Left lobe of liver (tissue), 2 donors: ENCODE measurements at places on chromosomes 5 and 9.
A peak's percentile ranks its signal among the peaks of the same experiment; 100 is the strongest.

DNA sequence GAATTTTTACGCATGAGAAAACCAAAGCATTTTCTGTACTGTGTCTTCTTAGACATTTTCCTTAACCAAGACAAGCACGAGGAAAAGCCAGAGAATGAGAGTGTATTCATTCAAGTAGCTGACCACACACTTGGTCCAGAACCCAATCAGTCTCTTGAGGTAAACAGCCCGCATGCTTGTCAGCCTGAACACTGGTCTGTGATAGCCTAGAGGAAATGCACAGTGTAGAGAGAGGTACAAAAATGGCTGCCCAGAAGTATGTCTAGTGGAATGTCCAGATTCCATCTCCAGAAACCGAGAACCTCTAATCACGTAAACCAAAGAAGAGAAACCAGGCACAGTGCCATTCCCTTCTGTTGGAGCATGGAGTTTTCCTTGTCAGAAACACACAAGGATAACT, 80.0 kb upstream of the SNX2 start:
- DNase-seq: no peak

DNA sequence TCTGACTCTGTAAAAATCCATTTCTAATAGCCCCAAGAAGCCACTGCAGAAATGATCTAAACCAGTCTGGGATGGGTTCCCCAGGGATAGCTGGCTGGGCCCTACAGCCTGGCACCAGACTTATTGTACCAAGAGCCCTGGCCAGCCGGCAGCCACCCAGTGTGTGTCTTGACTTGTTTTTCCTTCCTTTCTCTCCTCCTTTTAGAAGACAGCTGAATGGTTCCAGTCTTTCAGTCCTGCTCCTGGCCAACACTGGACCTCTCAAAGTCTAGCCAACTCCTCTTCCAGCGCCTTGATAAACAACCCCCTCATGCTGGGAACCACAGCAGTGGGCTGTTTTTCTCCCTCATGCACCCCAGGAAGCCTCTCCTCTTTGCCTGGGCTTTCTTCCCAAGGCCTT, 34.1 kb downstream of the ATOX1 start:
- no peak for DNase-seq

DNA sequence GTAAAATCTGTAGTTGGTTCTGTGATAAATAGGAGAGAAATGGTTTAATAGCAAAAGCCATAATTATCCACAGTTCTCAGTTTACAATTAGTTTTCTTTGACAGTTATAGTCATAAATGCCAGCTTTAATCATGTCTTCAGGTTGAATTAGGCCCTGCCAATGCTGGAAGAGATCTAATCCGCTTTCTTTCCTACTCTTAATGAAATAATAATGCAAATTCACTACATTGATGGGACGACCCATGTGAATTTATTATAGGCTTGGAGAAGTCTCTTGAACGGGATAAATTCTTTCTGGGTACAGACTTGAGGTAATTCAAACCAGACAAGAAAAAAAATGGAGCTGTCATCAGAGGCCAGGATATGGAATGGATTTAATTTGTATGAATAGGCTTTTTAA, 950.4 kb downstream of the EFNA5 start:
- DNase-seq: no peak

DNA sequence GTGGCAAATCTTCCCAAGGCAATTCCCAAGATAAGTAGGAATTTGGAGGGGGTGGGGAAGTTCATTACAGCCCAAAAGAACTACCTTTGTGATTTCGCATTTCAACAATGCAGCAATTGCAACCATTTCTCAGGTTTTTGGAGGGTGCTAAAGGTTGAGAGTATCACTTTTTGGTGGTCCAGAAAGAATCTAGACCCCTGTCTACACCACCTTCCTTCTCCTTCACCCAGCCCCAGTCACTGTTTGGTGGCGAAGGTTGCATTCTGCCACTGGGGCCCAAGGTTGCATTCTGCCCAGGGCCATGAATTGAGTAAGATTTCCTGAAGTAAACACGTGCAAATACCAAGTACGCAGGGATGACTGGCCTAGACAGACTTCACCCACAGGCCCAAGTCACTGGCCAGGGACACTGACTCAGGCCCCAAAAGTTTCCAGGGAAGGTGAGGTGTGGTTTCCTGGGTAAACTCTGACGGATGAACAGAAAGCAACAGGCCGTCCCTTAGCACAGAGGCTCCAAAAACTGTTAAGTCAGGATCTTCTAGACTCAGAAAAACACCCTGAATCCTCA, 5.7 kb downstream of the PDE6A start:
- DNase-seq: no peak

DNA sequence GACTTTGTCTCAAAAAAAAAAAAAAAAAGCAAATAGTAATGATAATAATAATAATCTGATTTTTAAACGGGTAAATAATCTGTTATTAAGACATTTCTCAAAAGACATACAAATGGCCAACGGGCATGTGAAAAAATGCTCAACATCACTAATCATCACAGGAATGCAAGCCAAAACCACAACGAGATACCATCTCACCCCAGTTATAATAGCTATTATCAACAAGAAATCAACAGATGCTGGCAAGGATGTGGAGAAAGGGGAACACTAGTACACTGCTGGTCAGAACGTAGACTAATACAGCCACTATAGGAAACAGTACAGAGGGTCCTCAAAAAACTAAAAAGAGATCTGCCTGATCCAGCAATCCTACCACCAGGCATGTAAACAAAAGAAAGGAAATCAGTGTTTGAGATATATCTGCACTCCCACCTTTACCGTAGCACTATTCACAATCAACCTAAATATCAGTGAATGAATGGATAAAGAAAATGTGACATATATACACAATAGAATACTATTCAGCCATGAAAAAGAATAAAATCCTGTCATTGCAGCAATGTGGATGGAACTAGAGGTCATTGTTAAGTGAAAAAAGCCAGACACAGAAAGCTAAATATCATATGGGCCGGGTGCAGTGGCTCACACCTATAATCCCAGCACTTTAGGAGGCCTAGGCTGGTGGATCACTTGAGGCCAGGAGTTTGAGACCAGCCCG, 24.9 kb downstream of the VAV2 start:
- no peak for DNase-seq

DNA sequence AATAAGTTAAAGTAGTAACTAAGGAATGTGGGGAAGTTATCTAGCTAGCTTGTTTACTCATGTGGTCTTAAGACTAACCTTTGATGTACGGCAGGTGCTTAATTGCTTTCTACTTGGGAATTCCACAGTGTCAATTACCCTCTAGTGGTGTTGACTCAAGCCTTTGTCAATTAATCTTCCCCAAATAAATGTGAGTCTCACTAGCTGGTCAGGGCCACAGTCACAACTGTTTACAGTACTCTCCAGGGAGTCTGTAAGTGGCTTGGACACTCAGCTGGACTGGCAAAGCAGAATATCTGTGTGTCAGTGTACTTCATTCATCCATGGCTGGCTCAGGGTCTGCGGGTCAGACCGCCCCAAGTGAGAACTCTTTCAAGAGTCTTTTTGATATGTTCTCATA, 30.8 kb downstream of the SMIM3 start:
- DNase-seq: no peak

DNA sequence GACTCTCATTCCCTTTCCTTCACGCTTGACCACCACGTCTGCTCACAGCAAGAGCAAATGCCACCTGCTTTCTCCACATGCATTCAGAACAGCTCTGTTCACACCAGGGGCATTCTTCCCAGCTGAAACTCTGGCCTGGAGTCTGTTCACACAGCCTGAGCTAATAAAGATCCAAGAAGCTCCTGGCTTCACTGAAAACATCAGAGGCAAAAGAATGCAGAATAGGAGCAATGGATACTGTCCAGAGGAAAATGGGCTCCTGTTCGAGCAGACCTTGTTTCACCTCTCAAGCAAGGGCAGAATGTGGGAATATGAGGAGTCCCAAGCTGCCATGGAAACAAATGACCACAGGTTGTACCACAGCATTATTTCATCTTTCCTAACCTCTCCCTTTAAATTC, 402.7 kb upstream of the TNC start:
- no peak for DNase-seq

DNA sequence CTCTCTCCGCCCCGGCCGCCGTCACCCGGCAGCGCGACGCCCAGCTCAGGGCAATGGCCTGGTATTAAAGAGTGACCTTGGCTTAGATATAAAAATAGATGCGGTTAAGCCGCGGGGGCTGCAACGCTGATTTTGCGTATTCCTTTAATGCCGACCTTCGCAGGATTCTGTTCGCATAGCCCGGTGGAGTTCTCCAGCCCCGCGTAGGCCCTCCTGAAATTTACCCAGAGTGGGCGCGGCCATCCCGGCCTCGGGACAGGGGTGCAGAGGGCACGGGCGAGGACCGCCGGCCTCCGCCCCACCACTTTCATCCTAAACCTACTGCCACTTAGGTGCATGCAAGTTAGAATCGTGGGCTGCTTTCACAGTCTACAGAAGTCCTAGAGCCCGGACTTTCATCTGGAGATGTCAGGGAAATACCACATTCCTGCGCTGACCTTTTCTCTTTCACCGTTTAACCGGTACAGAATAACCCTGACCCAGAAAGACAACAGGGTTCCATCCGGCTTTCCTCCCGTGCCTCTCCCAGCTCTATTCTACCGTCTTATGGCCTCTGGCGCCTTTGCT, 492 bp upstream of the FAM169A start:
- DNase-seq: peak; percentile 52

DNA sequence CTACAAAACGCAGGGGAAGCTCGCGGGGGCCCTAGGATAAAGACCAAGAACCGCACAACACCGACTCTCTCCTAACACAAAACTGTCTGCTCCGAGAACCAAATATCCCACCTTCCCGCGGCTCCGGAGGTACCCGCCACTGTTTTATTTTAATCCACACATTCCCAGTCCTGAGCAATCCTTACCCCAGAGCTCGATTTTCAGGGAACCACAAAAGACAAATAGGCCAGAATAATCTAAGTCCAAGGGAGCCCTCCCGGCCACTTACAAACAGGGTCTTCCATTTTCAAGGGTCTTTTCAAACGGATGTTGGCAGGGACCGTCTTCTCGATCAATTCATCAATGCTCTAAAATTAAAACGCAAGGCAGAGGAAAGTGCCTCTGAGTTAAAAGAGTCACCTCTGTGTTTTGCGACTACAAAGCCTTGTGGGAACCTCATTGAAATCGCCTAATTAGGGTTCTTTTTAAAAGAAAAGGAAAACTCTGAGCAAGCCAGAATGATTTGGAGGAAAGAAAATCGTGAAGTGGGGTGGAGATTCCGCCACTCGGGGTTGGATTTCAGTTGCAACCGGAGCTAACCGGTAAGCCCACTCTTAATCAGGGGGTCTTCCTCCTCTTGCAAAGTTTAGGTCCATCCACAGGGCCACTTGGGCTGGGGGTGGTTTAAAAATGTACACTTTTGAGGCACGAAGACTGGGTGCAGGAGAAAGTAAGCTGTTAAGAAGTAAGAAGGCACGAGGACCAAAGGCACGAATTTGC, 1.0 kb downstream of the GLDC start:
- no peak for DNase-seq

- no peak for DNase-seq
These were observed 87.7 kb upstream of the LRRTM2 start for GRCh38 chr5:138962614-138963370.

GRCh38 chr9:21070171-21070571, 7.6 kb downstream of the IFNB1 start:
- DNase-seq: no peak

GRCh38 chr9:16514131-16514530, 356.3 kb downstream of the BNC2 start:
- DNase-seq: no peak

- no peak for DNase-seq
These were observed 2.7 kb upstream of the HSPA4 start for GRCh38 chr5:133048993-133049725.

DNA sequence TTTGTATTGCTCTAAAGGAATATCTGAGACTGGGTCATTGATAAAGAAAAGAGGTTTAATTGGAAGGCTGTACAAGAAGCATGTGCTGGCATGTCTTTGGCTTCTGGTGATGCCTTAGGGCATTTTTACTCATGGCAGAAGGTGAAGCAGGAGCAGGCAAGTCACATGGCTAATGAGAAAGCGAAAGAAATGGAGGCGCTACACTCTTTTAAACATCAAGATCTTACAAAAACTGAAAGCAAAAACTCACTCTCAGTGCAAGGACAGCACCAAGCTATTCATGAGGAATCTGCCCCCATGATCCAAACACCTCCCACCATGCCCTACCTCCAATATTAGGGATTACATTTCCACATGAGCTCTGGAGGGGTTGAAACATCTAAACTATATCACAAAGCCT, 1458.8 kb upstream of the ACO1 start:
- DNase-seq: no peak

- no peak for DNase-seq
These were observed 58.9 kb downstream of the HSPA4 start for GRCh38 chr5:133110709-133111108.

- peak; percentile 40 for DNase-seq
These were observed 44.7 kb downstream of the TRIP13 start for GRCh38 chr5:937151-937924.

GRCh38 chr5:154447089-154447725, 1.4 kb downstream of the SAP30L start:
- no peak for DNase-seq

DNA sequence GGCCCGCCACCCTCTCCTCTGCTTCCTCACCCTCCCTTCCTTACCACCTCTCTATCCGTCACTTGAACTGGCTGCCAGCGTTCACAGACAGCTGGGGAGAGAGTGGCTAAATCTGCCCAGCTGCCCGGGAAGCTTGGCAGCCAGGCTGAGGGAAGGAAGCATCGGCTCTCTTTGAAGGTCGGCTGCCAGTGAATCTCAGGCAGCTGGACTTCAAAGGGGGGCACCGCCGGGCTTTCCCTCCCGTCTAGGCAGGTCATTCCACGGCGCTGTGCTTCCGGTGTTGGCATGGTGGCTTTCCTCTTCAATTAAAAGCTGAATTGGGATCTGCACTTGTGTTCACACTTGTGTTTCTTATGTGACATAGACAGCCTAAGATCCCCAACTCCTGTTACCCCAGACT, 174.0 kb downstream of the GDNF start:
- DNase-seq: no peak

- no peak for DNase-seq
These were observed 160.5 kb downstream of the MED27 start for GRCh38 chr9:131919216-131919615.

DNA sequence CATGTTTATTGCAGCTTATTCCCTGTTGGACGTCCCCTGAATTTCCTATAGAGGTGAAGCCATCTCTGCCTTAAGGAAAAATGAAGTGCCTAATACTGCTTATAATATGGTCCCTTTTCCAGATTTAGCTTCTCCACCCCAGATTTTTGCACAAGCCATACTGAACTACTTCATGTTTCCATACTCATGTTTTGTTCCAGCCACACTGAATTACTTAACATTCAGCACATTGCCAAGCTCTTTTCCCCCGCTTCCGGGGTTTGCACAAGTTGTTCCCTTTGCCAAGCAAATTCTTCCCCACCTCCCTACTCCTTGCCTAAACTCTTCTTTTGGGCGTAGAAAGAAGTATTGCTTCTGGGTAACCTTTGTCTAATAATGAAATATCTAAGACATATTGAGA, 1.7 kb upstream of the CNTRL start:
- no peak for DNase-seq

DNA sequence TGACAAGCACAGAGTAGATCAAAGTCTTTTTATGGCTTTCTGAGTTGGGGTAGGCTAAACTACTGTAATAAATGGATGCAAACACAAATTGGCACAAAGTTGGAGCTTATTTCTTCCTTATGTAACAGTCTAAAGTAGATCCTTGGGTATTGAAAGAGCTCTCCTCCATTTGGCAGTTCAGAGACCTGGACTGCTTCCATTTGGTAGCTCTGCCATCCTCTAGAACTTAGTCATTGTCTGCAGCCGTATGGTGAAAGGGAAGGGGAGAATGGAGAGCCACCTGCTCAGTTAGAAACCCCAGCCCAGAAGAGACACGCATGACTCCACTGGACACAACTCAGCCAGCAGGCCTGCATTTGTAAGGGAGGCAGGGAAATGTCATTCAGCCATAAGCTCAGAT, 345.0 kb downstream of the DMAC1 start:
- no peak for DNase-seq
